Upper lobe of left lung (tissue), 6 donors: ENCODE measurements at places on chromosomes 5 and 9. TPM values are rescaled to one million over a fixed set of nuclear protein-coding genes. Genes with fewer than 3 reads are reported as not detected.

Gene PKD2L2
- not detected for total RNA-seq

Gene DBH
- total RNA-seq = not detected

Gene IL9
- total RNA-seq = not detected

Gene TERT
- not detected for total RNA-seq

Gene CAMK2A
- not detected for total RNA-seq

Gene PROB1
- total RNA-seq = 0.33 TPM

Gene SPACA9
- total RNA-seq = 6.4 TPM

DNA sequence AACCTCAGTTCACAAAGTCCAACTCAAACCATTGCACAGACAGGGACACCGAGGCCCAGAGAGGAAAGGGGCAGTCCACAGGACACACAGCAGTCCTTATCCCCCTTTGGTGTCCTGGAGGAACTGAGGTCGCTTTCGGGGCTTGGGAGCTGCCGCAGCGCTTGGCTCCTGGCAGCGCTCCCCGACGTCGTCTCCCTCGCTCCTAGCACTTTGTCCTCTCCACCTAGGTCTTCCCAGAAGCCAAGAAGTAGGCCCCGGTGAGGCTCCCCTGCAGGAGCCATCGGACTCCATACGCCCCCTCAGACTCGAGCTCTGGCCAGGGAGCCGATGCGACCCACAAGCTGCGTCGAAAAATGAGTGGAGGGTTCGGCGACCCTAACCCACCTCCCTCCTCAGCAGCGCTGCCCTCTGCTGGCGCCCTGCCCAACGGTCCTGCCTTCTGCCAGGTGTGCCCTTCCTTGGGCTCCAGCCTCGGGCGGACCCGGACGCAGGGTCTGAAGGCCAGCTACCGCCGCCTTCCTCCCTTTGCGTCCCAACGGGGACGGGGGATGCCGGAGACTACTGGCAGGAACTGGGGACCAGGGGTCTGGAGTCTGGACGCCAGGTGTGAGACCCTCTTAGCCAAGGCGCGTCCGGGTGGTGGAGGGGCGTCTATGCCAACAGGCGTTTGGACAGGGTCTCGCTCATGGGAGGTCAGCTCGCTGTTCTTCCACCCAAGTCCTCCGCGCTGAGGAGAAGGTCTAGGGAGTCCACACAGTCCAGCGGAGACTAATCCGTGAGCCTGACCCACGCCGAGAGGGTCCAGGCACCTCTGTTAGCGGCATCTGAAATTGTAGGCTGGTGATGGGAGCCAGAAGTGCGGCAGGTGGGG, 2.1 kb upstream of the PRDM12 start:
- H3K27me3 ChIP-seq = peaks cover 88% of the 10 kb centered on the region
- no peak for DNase-seq
- no peaks in the 10 kb centered on the region for H3K36me3 ChIP-seq

GRCh38 chr9:80775530-80775929, 913.8 kb downstream of the TLE1 start:
- H3K36me3 ChIP-seq = no peaks in the 10 kb centered on the region
- no peak overlapping the region for H3K4me3 ChIP-seq
- H3K27ac ChIP-seq = no peak overlapping the region
- no peaks in the 10 kb centered on the region for H3K27me3 ChIP-seq
- no peaks in the 10 kb centered on the region for H3K4me1 ChIP-seq
- DNase-seq = no peak

GRCh38 chr5:147490989-147491388, 18.9 kb downstream of the DPYSL3 start:
- no peak for DNase-seq
- no peak overlapping the region for H3K4me3 ChIP-seq
- H3K27me3 ChIP-seq = no peaks in the 10 kb centered on the region
- no peaks in the 10 kb centered on the region for H3K36me3 ChIP-seq
- H3K4me1 ChIP-seq = no peaks in the 10 kb centered on the region

DNA sequence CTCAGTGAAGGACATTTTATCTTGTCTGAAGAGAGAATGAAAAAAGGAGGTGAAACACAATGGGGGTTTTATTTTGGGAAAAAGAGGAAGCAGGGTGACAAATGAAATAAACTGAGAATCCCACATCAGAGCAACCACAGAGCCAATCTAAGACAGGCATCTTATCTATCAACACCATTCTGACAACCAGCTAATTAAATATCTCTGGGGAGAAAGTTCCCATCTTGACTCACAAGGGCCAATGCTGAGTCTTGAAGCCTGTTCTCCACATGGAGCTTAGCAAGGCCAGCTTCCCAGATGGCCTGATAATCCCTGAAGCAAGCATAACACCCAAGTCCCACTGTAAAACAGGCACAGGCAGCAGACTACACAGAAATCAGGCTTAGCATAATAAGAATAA, 30.4 kb downstream of the DPYSL3 start:
- no peaks in the 10 kb centered on the region for H3K36me3 ChIP-seq
- no peak for DNase-seq
- no peaks in the 10 kb centered on the region for H3K27me3 ChIP-seq
- no peak overlapping the region for H3K4me3 ChIP-seq
- no peak overlapping the region for H3K27ac ChIP-seq

DNA sequence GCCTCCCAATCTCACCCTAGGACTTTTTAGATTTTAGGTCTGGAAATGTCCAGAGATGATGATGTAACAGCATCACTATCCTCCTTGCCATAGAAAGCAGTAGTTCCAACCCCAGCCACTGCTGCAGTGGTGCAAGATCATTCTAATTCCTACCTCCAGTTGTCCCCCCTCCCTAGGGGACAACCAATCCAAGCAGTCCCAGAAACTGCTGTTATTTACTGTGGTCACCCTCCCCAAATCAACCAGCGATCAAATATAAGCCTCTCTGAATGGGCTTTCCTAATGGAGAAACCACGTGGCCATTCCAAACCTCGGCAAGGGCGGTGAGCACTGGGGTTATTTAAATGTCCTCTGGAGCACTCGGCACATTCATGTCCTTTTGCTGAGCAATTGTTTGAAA, 159.8 kb downstream of the SLF1 start:
- no peak overlapping the region for H3K4me3 ChIP-seq
- no peaks in the 10 kb centered on the region for H3K36me3 ChIP-seq
- no peak for DNase-seq

- H3K27me3 ChIP-seq = no peaks in the 10 kb centered on the region
- no peak overlapping the region for H3K27ac ChIP-seq
- H3K36me3 ChIP-seq = peaks cover 62% of the 10 kb centered on the region
- H3K4me3 ChIP-seq = no peak overlapping the region
These were observed 55.0 kb downstream of the CD180 start for GRCh38 chr5:67141644-67142043.

GRCh38 chr5:132102101-132102701, 28.6 kb downstream of the CSF2 start:
- H3K4me3 ChIP-seq = no peak overlapping the region
- H3K36me3 ChIP-seq = no peaks in the 10 kb centered on the region
- no peaks in the 10 kb centered on the region for H3K27me3 ChIP-seq
- H3K27ac ChIP-seq = no peak overlapping the region
- peak; percentile 35 for DNase-seq

GRCh38 chr5:53161876-53162275, 52.3 kb upstream of the MOCS2 start:
- peaks cover 3% of the 10 kb centered on the region for H3K4me1 ChIP-seq
- no peak overlapping the region for H3K27ac ChIP-seq
- no peak overlapping the region for H3K4me3 ChIP-seq
- no peaks in the 10 kb centered on the region for H3K36me3 ChIP-seq

DNA sequence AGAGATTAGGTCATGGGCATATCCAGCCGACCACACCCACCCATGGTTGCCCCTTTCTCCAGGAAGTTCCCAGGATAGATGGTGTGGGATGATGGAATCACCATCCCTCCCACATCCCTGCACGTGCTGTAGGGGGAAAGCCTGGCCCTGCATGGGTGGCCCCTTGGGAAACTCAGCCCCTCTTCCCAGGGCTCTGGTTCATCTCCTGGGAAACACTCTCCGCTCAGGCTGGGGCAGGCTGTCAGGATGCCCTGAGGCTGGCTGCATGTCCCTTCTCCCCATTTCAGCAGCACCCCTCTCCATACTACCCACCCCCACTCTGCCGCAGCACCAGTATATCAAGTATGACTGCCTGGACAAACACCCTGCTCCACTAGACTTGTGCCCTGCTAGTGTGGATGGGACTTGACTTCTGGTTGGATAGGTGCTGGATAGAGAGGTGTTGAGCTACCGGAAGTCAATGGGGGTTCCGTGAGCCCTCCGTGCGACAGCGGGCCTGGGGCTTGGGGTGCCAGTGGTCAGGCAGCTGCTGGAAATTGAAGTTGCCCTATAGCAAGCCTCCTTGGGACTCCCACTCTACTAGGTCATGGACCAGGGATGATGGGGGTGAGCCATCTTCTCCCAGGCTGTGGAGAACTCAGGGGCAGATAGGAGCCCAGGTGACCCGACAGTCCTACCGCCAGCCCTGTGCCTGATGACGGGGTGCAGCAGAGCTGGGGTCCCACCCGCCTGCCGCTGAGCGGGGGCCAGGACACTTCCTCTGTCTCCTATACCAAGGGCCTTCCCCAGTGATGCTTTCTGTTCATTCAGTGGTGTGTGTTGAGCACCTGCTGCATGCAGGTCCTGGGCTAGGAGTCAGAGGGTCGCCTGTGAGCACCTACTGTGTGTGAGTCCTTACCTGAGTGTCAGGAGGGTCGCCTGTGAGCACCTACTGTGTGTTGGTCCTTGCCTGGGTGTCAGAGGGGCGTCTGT, 69.4 kb upstream of the COL5A1 start:
- H3K36me3 ChIP-seq = no peaks in the 10 kb centered on the region
- H3K4me3 ChIP-seq = no peak overlapping the region
- DNase-seq = peak; percentile 60
- H3K4me1 ChIP-seq = no peaks in the 10 kb centered on the region
- H3K27ac ChIP-seq = no peak overlapping the region

GRCh38 chr9:136142859-136143214, 24.2 kb upstream of the TMEM250 start:
- H3K4me1 ChIP-seq = no peaks in the 10 kb centered on the region
- H3K27me3 ChIP-seq = peaks cover 9% of the 10 kb centered on the region
- no peak for DNase-seq
- H3K4me3 ChIP-seq = no peak overlapping the region
- no peak overlapping the region for H3K27ac ChIP-seq
- no peaks in the 10 kb centered on the region for H3K36me3 ChIP-seq

DNA sequence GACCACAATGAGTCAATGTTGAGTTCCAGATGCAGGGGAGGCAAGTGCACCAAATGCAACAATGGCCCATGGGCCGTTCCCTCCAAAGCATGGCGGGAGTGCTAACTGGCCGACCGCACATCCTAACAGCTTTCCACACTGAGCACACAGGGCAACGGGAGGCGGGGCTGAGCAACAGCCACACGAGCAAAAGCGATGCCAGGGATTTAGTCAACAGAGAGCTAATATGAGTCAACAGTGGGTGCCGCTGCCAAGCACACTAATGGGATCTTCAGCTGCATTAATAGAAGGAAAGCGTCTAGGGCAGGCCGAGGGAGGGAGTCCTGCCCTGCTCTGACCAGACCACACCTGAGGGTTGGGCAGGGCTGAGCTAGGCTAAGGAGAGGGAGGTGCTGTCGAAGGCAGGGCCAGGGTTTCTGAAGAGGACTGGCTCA, 4.6 kb downstream of the EPB41L4B start:
- peaks cover 5% of the 10 kb centered on the region for H3K4me1 ChIP-seq
- H3K4me3 ChIP-seq = no peak overlapping the region
- H3K27ac ChIP-seq = no peak overlapping the region
- DNase-seq = peak; percentile 37
- peaks cover 11% of the 10 kb centered on the region for H3K27me3 ChIP-seq

- no peak overlapping the region for H3K4me3 ChIP-seq
- peaks cover 5% of the 10 kb centered on the region for H3K4me1 ChIP-seq
- H3K27me3 ChIP-seq = no peaks in the 10 kb centered on the region
- no peak overlapping the region for H3K27ac ChIP-seq
- H3K36me3 ChIP-seq = peaks cover 11% of the 10 kb centered on the region
These were observed 11.1 kb downstream of the UNC13B start for GRCh38 chr9:35172878-35173277.

GRCh38 chr5:74174366-74174765, 466.2 kb downstream of the ENC1 start:
- no peaks in the 10 kb centered on the region for H3K27me3 ChIP-seq
- no peak overlapping the region for H3K4me3 ChIP-seq

- H3K4me3 ChIP-seq = no peak overlapping the region
- no peaks in the 10 kb centered on the region for H3K27me3 ChIP-seq
- no peaks in the 10 kb centered on the region for H3K36me3 ChIP-seq
- no peak for DNase-seq
These were observed 334.0 kb upstream of the PTPRD start for GRCh38 chr9:10946676-10947410.

DNA sequence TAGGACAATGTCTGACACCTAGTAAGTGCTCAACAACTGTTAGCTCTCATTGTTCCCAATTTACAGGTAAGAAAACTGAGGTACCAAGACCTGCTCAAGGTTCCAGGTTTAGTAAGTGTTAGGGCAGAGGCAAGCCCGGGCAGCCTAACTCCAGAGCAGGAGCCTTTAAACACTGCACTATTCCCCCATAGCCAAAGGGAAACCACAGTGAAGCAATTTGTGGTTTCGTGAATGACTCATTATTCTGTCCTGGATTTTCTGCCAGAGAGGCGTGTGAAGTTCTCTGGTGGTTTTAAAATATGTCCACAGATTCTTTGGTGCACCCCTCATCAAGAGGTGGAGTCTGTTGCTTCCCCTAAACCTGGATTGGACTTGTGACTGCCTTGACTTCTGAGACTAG, 1.0 kb upstream of the MCC start:
- no peaks in the 10 kb centered on the region for H3K36me3 ChIP-seq
- H3K4me3 ChIP-seq = peak overlapping the region; percentile 63
- peaks cover 28% of the 10 kb centered on the region for H3K4me1 ChIP-seq
- DNase-seq = no peak
- no peak overlapping the region for H3K27ac ChIP-seq

DNA sequence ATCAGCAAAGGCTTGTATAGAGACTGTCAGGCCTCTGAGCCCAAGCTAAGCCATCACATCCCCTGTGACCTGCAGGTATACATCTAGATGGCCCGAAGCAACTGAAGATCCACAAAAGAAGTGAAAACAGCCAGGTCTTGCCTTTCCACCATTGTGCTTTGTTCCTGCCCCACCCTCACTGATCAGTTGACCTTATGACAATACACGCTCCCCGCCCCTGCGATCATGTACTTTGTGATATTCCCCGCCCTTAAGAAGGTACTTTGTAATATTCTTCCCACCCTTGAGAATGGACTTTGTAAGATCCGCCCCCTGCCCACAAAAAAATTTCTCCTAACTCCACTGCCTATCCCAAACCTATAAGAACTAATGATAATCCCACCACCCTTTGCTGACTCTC, 18.6 kb upstream of the NPM1 start:
- no peaks in the 10 kb centered on the region for H3K4me1 ChIP-seq
- DNase-seq = no peak
- no peak overlapping the region for H3K4me3 ChIP-seq
- H3K36me3 ChIP-seq = no peaks in the 10 kb centered on the region
- H3K27ac ChIP-seq = no peak overlapping the region
- H3K27me3 ChIP-seq = no peaks in the 10 kb centered on the region

DNA sequence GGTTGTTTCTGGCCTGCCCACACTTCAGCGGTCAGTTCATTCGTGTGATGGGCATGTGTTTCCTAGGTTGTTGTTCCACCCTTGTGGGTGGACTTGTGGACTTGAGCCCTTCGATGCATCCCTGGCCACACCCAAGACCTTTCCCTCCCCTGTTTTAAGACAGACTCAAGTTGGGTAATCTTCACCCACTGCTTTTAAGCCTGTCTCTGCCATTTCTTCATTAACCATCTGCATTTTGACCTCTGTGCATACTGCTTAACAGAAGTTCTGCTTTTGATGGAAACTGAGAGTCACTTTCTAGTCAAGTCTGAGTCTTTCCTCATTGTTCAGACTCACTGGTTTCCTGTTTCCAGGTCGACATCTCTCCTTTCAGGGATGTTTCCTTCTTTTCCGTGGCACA, 233.7 kb downstream of the ARHGEF28 start:
- no peak overlapping the region for H3K27ac ChIP-seq
- H3K4me3 ChIP-seq = no peak overlapping the region
- DNase-seq = peak; percentile 37
- H3K27me3 ChIP-seq = no peaks in the 10 kb centered on the region
